Cardiac atrium fibroblast (primary cell): ENCODE measurements at places on chromosomes 4 and X. TPM values are rescaled to one million over a fixed set of nuclear protein-coding genes. Genes with fewer than 3 reads are reported as not detected.

COL4A6 gene
- total RNA-seq = 0.18 and 0.32 TPM in 2 replicates

BTK gene
- not detected in 2 replicates for total RNA-seq

FAM114A1 gene
- 289 and 302 TPM in 2 replicates for total RNA-seq

HTT gene
- 11.0 and 32.7 TPM in 2 replicates for total RNA-seq

EDNRA gene
- 8.3 and 12.3 TPM in 2 replicates for total RNA-seq

RHOXF2B gene
- not detected in 2 replicates for total RNA-seq

MAOB gene
- 0.65 TPM in 1 of 2 replicates, not detected in the other for total RNA-seq

MAGEB16 gene
- total RNA-seq = not detected in 2 replicates

FAT1 gene
- total RNA-seq = 56.9 and 113 TPM in 2 replicates

ARMCX2 gene
- 76.4 and 91.0 TPM in 2 replicates for total RNA-seq

GCNA gene
- total RNA-seq = 0.54 and 0.81 TPM in 2 replicates

XAGE1B gene
- total RNA-seq = not detected in 2 replicates

TLL1 gene
- total RNA-seq = under 0.01 and 0.16 TPM in 2 replicates

CLNK gene
- total RNA-seq = not detected in 2 replicates

BCAP31 gene
- total RNA-seq = 170 and 172 TPM in 2 replicates

KCND1 gene
- 0.81 and 1.4 TPM in 2 replicates for total RNA-seq

IQCM gene
- total RNA-seq = not detected in 2 replicates

UBA6 gene
- 63.7 and 110 TPM in 2 replicates for total RNA-seq
